ENCODE measurements at places on chromosomes 13 and 19. TPM values are rescaled to one million over a fixed set of nuclear protein-coding genes. Genes with fewer than 3 reads are reported as not detected.

The GNG7 gene
- polyA plus RNA-seq: not detected

DNA sequence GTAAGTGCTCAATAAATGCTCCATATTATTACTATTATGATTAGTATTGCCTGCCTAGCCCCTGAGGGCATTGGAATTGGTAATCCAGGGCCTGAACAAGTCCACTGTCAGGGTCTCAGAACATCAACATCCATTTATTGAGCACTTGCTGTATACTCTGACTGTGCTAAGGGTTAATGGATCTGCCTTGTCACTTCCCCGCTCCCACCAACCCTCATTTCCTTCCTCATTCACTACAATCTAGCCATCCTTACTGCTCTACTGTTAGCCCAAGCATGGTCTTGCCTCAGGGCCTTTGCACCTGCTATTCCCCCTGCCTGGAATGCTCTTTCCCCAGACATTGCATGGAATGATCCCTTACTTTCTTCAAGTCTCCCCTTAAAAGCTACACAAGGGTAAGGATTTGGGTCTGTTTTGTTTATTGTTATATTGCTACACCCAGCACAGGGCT lies 12.7 kb upstream of the ANGPTL8 start:
- no peak for DNase-seq

The NXNL1 gene
- not detected for polyA plus RNA-seq

- DNase-seq: no peak
Observed at GRCh38 chr19:14674764-14675163, at the start of gene ADGRE3. Gene ADGRE3 (minus strand): TSS chr19:14674844. CDS start chr19:14674770, 74 bp downstream.

DNA sequence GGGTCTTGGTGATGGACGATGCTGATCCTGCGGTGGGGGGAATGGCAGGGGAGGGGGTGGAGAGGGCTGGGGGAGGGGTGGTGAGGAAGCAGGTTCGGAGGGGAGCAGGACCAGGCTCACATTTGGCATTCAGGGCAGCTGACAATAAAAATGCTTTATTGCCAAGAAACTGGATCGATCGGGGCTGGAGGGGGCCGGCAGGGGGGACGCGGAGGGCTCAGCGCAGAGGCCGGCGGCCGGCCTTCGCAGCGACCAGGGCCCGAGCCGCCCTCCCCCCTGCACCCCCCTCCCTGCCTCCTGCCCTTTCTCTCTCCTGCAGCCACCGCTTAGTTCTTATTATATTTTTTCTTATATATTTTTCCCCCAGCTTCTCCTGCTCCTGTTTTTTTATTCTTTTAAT lies 18.1 kb upstream of the POU2F2 start:
- DNase-seq: no peak

- no peak for DNase-seq
Observed at GRCh38 chr13:53778937-53779336, 750.3 kb downstream of the OLFM4 start.

- peak; percentile 17 for DNase-seq
Observed at GRCh38 chr13:108270442-108270841, 924 bp downstream of the TNFSF13B start.

GRCh38 chr19:33781996-33782395 lies 14.7 kb upstream of the KCTD15 start:
- DNase-seq: no peak

DNA sequence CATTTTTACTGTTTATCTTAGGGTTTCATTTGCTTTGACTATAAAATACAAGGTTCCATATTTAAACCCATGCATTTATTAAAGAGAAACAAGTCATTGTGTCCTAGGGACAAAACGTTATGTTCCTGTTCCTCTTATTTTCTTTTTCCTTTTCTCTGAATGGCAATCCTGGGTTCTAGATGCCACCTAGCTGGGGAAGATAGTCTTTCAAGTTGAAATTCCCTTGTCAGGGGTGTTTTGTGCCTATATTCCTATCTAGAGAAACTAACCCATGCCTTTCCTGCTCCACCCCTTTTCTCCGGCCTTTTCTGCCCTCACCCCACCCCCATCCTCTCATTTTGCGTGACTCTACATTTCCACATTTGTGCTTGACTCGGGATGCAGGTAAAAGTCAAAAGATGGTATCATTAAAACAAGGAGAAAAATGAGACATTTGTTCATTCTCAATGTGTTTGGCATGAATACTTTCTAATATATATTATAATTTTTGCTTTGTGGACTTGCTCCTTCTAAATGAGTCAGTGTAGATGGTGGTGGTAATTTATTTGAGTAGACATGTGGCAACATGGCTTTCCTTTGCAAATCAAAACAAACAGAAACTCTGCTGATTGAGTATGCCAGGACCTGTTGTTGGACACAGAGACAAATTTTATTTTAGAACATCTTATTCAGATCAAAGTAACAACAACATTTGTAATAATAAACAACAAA lies 26.8 kb upstream of the STARD13 start:
- DNase-seq: peak; percentile 23

DNA sequence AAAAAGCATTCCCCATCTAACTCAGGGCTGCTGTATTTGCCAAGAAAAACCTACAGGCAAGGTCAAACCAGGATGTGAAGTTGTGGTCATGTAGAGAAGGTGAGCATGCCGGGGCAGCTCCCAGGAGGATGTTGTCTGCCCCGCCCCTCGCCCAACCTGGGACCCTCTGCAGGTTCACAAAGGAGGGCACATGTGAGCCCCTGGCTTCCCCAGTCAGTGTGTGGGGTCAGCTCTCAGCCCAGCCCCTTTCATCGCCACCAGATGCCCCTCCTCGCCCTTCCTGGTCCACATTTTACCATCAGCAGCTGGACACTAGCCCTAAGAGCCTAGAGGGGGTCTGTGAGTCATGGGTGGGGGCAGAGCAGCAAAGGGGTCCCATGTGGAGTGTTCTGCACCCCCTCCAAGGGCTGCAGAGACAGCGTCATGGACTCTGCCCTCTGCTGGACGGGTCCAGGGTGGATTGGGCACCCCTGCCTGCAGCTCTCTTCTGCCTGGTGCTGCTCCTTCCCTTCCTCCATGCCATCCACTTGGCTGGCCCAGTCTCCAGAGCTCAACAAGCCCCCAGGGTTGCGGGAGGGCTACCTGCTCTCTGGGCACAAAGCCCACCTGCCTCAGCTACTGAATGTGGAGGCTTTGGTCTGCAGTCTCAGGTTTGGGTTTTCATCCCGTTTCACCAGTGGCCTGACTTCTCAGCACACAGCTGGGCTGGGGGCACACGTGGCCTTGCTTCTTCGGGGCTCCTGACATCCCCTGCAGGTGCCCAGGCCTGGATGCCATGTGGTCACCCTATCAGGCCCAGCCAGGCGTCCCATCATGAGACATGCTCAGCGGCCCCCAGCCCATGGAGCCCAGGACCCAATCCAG lies 3.7 kb downstream of the PLEKHF1 start:
- DNase-seq: no peak

- DNase-seq: no peak
Observed at GRCh38 chr13:41049480-41050440, 11.5 kb upstream of the WBP4 start.

DNA sequence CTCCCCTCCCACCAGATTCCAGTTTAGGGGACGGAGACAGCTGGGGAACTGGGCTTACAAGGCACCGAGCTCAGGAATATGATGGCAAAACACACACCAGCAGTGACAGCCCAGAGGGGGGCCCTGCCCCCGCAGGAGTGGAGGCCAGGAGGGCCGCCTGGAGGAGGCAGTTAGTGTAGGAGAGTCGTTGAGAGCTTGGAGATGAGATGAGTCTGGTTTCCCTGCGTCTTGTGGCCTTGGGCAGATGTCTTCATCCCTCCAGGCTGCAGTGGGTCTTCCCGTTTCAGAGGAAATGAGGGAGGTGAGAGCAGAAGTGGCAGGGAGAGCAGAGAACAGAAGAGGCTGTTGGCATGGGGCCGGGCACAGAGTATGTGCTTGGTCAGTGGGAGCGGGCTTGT lies 4.9 kb downstream of the CELF5 start:
- no peak for DNase-seq

The SELENOV gene
- not detected for polyA plus RNA-seq

Measured in small intestine (tissue), 16 donors.